ENCODE measurements at places on chromosomes 16 and 17. TPM values are rescaled to one million over a fixed set of nuclear protein-coding genes. Genes with fewer than 3 reads are reported as not detected.

The TNFRSF17 gene
- 0.99 TPM for total RNA-seq

The CRHR1 gene
- not detected for total RNA-seq

- no peaks in the 10 kb centered on the region for H3K36me3 ChIP-seq
- H3K27me3 ChIP-seq, result no peaks in the 10 kb centered on the region
- H3K4me3 ChIP-seq, result no peak overlapping the region
Observed at GRCh38 chr16:11101695-11102522, 154.1 kb downstream of the SOCS1 start.

DNA sequence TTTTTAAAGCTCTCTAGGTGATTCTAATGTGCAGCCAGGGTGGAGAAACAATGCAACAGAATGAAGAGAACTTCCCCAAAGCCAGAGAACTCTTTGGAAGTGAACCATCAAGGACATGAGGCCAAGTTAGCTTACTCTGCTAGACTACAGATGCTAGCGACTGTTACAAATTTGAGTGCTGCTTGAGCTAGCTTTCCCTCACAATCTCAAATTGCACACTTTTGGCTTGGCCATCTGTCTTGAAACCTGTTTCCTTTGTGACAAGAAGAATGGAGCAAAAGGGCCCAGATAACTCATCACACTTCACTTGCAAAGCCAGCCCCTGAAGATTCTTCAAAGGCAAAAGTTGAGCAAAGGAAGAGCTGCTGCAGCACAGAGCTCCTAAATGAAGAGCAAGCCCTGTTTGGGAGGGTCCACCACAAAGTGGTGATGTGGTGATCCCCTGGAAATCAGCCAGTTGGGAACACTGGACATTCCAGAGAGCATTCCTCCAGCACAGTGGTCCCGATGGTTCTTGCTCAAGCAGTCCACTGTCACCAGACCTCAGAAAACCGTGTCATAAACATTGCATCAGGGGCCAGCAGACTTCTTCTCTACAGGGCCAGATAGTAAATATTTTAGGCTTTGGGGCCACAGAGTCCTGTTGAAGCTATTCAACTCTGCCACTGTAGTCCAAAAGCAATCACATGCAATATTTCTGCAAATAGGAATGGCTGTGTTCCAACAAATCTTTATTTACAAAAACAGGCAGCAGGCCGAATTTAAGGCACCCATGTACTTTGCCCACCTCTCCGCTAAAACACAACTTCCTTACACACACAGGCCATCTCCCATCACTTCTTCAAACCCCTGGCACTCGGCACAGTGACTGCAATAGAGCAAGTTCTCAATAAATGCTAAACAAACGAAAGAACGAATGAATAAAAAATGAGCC is 21.2 kb downstream of the SLC39A11 start:
- no peak overlapping the region for H3K4me3 ChIP-seq
- H3K27me3 ChIP-seq, result no peaks in the 10 kb centered on the region
- H3K36me3 ChIP-seq, result no peaks in the 10 kb centered on the region
- H3K4me1 ChIP-seq, result peaks cover 47% of the 10 kb centered on the region
- DNase-seq, result no peak
- H3K27ac ChIP-seq, result no peak overlapping the region

DNA sequence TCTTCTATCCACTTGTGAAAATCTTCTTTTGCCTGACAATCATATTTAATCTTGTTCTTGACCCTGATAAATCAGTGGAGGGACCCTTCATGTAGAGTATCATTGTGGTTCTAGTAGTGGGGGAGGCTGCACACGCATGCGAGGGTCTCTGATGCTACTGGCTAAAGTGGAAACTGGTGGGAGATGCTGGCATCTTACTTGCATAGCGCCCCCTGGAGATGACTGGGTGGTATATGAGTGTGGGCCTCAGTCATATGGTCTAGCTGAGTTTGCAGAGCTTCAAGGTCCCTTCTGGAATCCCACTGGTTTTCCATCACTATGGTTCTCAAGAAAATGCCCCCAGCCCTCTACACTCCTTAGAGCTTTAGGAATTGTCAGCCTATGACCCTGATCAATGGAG is 236.4 kb upstream of the AXIN2 start:
- no peak overlapping the region for H3K4me3 ChIP-seq
- H3K4me1 ChIP-seq, result no peaks in the 10 kb centered on the region
- no peak overlapping the region for H3K27ac ChIP-seq

- DNase-seq, result no peak
- H3K36me3 ChIP-seq, result peaks cover 58% of the 10 kb centered on the region
- H3K27me3 ChIP-seq, result no peaks in the 10 kb centered on the region
- no peak overlapping the region for H3K4me3 ChIP-seq
- peaks cover 32% of the 10 kb centered on the region for H3K4me1 ChIP-seq
Observed at GRCh38 chr16:70476272-70477020, 22.1 kb downstream of the FCSK start.

- no peak for DNase-seq
- H3K27ac ChIP-seq, result no peak overlapping the region
- no peaks in the 10 kb centered on the region for H3K4me1 ChIP-seq
Observed at GRCh38 chr17:58413684-58414083, 3.6 kb downstream of the RNF43 start.
